ENCODE measurements at places on chromosomes 6 and 20. TPM values are rescaled to one million over a fixed set of nuclear protein-coding genes. Genes with fewer than 3 reads are reported as not detected.

DNA sequence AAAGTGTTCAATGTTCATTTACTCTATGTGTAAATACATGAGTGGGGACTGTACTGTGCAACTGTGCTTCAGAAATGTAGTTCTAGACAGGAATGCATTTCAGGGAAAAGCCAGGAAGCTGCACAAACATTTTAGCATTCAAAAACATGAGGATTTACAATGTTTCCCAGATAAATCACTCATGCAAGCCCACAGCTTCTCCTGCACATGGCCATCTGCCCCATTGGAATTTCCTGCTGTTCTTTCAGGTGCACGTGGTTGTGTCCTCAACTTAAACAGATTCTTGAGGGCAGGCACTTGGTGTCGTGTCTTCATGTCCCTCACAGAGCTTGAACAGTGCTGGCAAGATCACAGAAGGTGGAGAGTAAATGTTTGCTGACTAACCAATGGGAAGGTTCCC is 101.5 kb downstream of the UNC5CL start:
- DNase-seq: no peak

GRCh38 chr6:161080263-161080970 is 88.8 kb downstream of the MAP3K4 start:
- DNase-seq: no peak

DNA sequence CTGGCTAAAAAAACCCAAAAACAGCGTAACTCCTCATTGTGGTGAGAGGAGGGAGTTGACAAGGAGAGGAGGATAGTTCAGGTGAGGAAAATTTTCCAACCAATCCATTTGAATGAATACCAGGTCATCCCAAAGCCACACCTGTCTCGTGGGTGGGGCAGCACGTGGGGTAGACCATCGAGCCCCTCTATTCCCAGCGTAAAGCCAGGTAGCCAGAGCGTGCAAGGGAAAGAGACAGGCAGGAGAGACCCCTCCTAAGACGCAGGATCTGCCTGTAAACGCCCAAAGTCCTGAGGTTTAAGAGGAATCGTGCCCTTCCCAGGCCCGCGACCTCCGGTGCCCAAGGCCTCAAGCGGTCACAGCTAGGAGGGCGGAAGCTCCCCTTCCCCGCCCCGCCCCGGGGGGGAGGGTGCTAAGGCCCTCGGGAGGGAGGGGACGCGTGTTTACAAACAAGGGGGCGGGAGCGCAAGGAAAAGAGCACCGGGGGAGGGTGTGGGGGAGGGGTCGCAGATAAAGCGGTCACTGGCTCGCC is 712 bp downstream of the RXRB start:
- no peak for DNase-seq

- no peak for DNase-seq
Observed at GRCh38 chr6:52724042-52724405, 39.3 kb downstream of the GSTA2 start.

DNA sequence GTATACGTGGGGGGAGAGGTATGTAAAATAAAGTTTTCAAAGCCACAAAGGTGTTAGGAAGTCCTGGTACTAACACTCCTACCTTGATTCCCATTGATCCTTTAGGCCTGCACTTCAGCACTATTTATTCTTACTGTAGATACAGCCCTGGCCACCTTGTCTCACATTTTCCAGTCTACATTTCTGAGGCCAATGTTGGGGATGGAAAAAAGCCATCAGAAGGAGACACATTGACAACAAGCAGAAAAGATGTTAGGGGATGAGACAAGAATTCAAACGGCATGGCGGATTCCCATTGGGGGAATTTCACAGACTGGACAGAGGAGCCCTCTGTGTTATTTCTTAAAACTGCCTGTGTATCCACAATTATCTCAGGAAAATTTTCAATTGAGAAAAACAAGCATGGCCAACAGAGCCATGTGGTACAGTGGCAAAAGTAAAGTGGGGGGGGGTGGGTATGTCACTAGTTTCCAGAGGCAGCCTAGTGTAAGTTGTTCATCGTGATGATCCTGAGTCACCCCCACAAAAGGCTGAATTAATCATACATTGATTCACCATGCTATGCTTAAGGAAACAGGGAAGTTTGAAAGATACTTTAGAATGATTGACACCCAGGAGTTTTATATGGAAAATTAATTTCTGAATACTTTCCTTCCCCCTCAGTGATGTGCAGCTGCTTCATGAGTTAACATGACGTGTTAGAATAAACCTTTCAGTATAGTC is 40.5 kb downstream of the RREB1 start:
- DNase-seq: no peak

DNA sequence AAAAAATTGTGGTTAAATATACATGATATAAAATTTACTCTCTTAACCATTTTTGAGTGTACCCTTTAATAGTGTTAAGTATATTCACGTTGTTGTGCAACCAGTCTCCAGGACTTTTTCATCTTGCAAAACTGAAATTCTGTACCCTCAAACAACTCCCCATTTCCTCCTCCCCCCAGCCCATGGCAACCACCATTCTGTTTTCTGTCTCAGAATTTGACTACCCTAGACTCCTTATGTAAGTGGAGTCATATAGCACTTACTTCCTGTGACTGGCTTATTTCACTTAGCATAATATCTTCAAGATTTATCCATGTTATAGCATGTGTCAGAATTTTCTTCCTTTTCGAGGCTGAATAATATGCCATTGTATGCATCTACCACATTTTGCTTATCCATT is 5.1 kb downstream of the VPS16 start:
- DNase-seq: no peak

DNA sequence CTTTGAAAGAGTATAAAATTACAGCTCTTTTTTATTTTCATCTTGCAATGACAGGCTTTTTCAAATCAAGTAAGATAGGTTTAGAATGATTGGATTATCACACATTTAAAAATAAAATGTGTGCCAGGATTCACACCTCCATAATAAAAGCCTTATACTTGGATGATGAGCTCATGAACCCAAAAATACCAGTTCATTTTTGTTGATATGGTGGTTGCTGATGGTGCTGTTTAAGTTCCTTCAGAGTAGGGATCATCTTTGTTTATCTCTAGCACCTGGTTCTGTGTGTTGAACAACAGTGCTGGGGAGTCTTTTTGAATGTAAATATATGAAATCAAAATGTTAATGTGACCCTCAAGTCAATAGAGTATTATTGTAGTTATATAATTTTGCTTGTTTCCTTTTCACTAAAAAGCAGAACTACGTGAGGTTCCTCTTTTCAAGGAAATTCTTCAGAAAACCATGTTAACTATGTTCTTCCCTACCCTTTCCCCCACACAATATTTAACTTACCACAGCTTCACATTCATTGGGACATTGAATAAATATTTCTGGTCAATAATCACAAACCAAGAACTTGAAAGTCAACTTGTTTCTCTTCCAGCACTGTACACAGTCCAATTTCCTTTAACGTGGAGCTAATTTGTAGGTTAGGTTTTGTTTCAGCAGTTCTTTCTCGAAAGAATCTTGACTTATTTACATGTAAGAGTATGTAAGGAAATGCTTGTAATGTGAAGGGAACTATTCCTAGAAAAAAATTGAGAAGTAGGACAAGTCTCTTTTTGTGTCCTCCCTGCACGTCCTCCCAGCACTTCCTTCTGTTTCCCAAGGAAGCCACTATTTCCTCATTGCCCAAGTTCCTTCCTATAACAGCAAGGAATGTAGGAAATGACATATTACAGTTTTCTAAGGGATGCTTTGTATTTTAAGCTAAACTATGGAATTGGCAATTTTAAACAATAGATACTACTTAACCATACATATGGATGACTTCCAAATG is 945.9 kb upstream of the CITED2 start:
- DNase-seq: no peak

- DNase-seq: no peak
Observed at GRCh38 chr6:129434091-129434490, 275.9 kb downstream of the ARHGAP18 start.

GRCh38 chr6:14399635-14400034 is 282.1 kb downstream of the CD83 start:
- DNase-seq: no peak

DNA sequence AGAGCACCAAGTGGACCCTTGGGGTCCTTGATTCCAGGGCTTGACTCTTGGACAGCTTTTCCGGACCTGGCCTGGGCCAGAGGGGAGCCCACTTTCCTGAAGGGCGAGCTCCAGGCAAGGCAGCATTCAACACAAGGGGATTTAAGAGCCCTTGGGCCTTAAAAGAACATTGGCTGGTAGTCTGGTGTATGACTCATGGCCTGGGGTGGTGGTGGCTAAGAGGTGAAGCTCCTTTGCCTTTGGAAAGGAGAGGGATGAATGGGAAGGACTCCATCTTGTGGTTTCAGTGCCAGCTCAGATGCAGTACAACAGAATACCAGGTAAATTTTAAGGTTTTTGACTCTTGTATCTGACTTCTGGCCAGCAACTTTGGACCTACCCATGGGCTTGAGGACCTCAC is 760.7 kb downstream of the GRIK2 start:
- no peak for DNase-seq

DNA sequence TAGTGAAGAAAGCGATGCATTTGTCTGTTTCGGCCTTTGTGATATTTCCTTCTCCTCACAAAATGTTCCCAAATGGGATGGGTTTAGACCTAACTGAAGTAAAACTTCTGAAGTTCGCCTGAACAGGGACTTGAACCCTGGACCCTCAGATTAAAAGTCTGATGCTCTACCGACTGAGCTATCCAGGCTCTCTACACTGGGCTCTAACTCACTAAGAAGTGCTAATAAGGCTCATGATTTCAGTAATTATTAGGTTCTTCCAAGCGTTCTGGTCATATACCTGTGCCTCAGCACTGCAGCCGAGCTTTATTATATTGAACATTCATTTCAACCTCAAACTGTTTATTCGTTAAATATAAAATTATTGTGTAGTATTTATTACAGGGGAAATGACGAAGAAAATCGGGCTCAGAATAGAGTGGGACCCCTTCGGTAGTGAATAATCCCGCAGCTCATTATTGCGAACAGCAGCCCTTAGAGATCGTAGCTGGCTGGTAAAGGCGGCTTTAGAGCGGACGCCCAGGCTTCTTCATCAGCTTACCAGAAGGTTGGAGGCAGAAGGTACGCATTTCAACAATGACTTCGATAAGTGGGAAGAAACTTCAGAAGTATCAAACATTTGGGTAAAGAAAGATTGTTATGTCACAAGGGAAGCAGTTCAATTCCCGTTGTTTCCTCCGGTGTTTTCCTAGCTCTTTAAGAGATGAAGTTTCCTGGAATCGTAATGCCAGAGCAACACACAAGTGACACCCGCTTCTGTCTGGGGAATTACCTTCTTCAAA is 119.0 kb upstream of the ZNF184 start:
- DNase-seq: no peak

DNA sequence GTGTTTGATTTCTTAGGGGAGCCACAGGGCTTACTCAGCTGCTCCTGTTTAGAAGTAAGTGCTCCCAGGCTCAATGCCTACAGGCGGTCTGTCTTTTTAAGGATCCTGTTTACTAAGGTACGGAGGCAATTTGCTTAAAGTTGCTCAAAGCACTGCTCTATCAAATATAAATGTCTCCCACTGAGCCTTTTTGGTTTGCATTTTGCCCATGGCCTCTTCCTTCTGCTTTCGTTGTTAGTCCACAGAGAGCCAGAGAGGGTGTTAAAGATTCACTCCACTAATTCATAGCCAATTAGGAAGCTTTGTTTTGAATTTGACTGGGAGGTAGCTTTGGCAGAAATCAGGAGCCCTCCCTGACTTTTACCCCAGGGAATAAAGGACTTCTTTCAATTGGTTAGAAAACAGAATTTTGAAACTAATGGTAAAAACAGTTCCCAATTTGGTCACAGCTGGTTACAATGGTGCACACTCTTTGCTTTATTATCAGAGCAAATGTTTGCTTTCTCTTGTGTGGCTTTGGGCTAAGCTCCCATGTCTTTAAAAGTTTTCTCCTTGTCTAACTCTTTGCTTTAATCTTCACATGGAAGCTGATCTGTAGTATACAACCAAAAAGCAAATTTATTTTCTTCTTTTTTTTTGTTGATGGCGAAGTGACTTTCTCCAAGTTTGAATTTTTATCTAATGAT is 126.2 kb downstream of the IMPG1 start:
- DNase-seq: no peak

- no peak for DNase-seq
Observed at GRCh38 chr6:96876886-96877545, 20.7 kb downstream of the NDUFAF4 start.

GRCh38 chr6:29892696-29893095 is 49.6 kb upstream of the HLA-A start:
- no peak for DNase-seq

GRCh38 chr20:63253438-63254231 is 628 bp downstream of the NKAIN4 start:
- no peak for DNase-seq

GRCh38 chr6:130598021-130598989 is 228.9 kb upstream of the SMLR1 start:
- DNase-seq: peak; percentile 41

GRCh38 chr6:150345781-150346180 is 23.0 kb upstream of the IYD start:
- peak; percentile 52 for DNase-seq

GRCh38 chr6:14211562-14211942 is 94.0 kb downstream of the CD83 start:
- DNase-seq: no peak

DNA sequence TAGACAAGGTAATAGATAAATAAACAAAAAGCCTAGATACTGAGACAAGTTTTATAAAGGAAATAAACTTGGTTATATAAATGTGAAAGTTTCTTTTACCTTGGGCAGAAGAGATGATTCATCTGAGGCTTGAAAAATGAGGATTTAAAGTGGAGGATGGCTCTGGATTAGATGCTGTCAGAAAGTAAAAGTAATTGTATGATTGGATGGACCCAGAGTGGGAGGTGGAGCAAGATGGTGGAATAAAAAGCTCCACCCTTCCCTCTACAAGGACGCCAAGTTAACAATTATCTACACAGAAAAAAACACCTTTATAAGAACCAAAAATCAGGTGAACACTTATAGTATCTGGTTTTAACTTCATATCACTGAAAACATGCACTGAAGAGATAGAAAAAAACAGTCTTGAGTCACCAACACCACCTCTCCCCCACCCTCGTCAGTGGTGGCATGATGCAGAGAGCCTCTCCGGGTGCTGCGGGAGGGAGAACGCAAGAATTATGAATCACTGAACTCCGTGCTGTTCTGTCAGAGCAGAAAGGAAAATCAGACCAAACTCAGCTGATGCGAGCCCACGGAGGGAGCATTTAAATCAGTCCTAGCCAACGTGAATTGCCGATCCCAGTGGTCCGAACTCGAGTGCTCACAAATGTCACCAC is 84.7 kb upstream of the GJE1 start:
- no peak for DNase-seq

Gene TDRD6
- polyA plus RNA-seq: 0.25 TPM

Gene KCNQ5
- 3.5 TPM for polyA plus RNA-seq

Gene FABP7
- polyA plus RNA-seq: not detected

Gene MROH8
- 0.73 TPM for polyA plus RNA-seq

Gene FNDC1
- polyA plus RNA-seq: 0.06 TPM

Gene SPACA1
- polyA plus RNA-seq: not detected

Gene TRIM31
- not detected for polyA plus RNA-seq

Gene FAM209B
- 0.38 TPM for polyA plus RNA-seq

Gene FRS3
- 2.5 TPM for polyA plus RNA-seq

Gene RBBP8NL
- 0.26 TPM for polyA plus RNA-seq

Gene FGD2
- polyA plus RNA-seq: 0.13 TPM

Gene EPPIN
- polyA plus RNA-seq: not detected

Gene BEND6
- polyA plus RNA-seq: 1.0 TPM

Gene BCAS1
- not detected for polyA plus RNA-seq

Gene DSE
- polyA plus RNA-seq: 87.6 TPM

Measured in keratinocyte (primary cell).